ENCODE measurements at places on chromosomes 6 and 20. TPM values are rescaled to one million over a fixed set of nuclear protein-coding genes. Genes with fewer than 3 reads are reported as not detected.

GRCh38 chr6:24847402-24847801 is 48.7 kb upstream of the ARMH2 start:
- peaks cover 43% of the 10 kb centered on the region for H3K4me1 ChIP-seq
- no peak for DNase-seq
- no peak overlapping the region for H3K4me3 ChIP-seq
- H3K27ac ChIP-seq = peak overlapping the region; percentile 44
- H3K36me3 ChIP-seq = peaks cover 61% of the 10 kb centered on the region

DNA sequence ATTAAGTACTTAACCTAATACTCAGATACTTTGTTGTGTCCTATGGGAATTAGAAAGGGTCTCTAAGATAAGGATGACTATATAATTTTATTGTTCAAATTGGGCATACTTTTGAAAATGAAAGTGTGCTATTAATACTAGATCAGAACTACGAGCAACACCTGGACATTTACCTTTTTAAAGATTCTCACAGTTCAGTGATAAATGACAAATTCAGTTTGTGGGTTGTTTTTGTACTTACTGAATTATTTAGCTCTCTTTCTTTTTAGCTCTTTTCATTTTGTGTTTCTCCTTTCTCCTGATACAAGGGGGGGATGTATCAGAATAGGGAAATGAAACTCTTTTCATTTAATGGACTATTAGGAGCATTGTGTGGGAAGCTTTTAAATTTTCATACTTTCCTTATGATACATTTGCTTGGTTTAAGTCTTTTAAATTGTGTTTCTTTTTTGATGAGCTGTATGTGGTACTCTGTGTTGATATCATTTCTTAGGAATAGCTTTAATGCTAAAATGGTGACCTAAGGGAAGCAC is 47.5 kb downstream of the PHF3 start:
- H3K27me3 ChIP-seq = no peaks in the 10 kb centered on the region
- DNase-seq = no peak
- H3K4me3 ChIP-seq = no peak overlapping the region
- H3K4me1 ChIP-seq = peaks cover 47% of the 10 kb centered on the region
- no peak overlapping the region for H3K27ac ChIP-seq
- peaks cover 48% of the 10 kb centered on the region for H3K36me3 ChIP-seq

DNA sequence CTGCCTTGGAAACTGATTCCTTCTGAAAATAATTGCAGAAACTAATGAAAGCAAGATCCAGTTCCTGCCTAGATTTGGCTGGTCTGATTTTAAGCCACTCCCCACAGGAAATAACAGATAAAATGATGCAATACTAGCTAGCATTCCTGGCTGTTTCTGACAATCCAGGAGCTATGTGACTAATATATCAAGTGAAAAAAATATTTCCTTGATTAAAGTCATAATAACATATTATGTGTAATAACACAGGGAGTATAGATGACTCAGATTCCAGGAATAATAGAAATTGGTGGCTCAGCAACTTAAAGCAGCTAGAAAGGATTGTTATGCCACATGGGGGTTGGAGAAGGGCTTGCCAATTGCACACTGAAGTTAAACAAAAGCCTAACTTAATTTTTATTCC is 182.7 kb upstream of the SALL4 start:
- no peaks in the 10 kb centered on the region for H3K4me1 ChIP-seq
- DNase-seq = no peak
- no peaks in the 10 kb centered on the region for H3K27me3 ChIP-seq
- no peak overlapping the region for H3K4me3 ChIP-seq

DNA sequence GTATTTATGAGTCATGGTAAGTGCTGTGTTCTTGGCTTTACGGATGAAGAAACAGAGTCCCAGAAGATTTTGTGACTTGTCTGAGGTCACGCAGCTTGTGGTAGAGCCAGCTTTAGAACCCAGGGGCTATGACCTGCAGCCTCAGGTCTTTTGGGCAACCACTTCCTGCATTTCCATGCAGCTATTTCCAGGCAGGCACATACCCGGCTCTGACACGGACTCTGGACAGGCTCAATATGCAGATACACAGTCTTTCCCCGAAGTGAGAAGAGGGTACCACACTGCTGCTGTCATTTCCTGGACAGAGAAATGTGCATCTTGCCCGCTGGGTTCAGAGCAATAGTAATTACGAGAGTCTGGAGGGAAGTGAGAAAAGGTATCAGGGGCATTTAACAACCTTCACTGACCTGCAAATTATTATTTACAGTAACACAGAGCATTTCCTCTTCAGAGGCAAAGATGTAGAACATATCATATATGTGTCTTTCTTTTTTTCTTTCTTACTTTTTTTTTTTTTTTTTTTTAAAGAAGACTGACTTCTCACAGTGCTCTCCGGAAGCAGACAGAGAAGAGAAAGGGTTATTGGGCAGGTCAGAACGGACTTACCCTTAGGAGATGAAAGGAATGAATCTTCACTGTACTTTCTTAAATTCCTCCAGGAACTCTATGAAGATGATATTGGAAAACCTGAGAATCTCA is 185.1 kb downstream of the CLIC5 start:
- H3K36me3 ChIP-seq = peaks cover 15% of the 10 kb centered on the region
- DNase-seq = peak; percentile 88
- H3K27me3 ChIP-seq = peaks cover 2% of the 10 kb centered on the region

GRCh38 chr20:58774667-58775263 is 75.9 kb downstream of the GNAS-AS1 start:
- no peaks in the 10 kb centered on the region for H3K4me1 ChIP-seq
- no peak overlapping the region for H3K27ac ChIP-seq
- peaks cover 21% of the 10 kb centered on the region for H3K27me3 ChIP-seq
- H3K36me3 ChIP-seq = no peaks in the 10 kb centered on the region
- no peak for DNase-seq

METTL24 gene
- not detected for total RNA-seq

DNA sequence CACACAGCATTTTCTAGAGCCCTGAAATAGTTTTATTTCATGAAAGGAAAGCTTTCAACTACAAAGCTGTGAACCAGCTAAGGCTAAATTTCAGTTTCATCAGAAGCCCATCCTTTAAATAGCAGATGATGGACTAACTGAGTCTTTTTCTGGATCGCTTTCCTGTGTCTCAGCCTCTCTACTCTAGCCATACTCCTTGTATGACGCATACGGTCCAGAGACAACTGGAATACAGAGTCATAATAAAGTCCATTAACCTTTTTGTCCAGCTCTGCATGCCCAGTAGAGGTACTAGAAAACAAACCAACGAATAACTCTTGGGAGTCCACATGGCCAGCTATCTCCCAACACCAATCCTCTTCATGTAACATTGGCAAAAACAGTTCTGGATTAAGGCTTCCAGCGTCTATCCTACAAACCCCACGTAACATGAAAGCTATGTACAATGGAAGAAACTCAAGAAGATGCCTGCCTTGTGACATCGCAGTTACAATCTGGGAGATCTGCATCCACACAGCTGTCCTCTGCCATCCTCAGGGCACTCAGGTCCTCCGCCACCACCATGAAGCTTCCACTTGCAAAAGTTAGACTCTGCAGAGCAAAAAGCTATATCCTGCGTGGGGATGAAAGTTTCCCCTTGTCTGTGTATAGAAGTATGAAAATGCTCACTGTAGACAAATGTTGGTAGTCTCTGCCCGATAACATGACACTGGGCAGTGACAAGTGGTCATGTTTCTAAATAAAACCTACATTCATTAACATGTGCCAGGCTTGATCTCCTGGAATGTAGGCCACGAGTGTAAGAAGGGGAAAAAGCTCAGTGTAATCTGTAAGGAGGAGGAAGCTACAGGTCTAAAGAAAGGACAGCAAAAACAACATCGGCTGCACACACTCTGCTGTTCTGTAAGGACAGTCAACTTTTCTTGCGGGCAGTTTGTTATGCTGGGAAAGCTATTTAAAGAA is 360.4 kb downstream of the ESR1 start:
- H3K27ac ChIP-seq = no peak overlapping the region
- H3K4me1 ChIP-seq = peaks cover 41% of the 10 kb centered on the region
- no peak for DNase-seq
- H3K36me3 ChIP-seq = peaks cover 25% of the 10 kb centered on the region
- H3K4me3 ChIP-seq = no peak overlapping the region

- H3K27me3 ChIP-seq = no peaks in the 10 kb centered on the region
- no peaks in the 10 kb centered on the region for H3K36me3 ChIP-seq
- DNase-seq = no peak
- H3K4me3 ChIP-seq = no peak overlapping the region
- H3K27ac ChIP-seq = no peak overlapping the region
Observed at GRCh38 chr20:40493549-40493948, 195.5 kb downstream of the MAFB start.

MAVS gene
- total RNA-seq = 22.2 TPM

SLC12A5 gene
- total RNA-seq = 0.97 TPM

Measured in activated CD4-positive, alpha-beta memory T cell treated with anti-CD3 and anti-CD28 coated beads for 36 hours (primary cell).